Esophagus squamous epithelium (tissue), 5 donors: ENCODE measurements at places on chromosomes 5 and 9. TPM values are rescaled to one million over a fixed set of nuclear protein-coding genes. Genes with fewer than 3 reads are reported as not detected.

EFNA5 gene
- 17.9 TPM for total RNA-seq

ISOC1 gene
- total RNA-seq, result 42.2 TPM

GFI1B gene
- total RNA-seq, result not detected

IFNA13 gene
- not detected for total RNA-seq

ZNF169 gene
- total RNA-seq, result 8.6 TPM

LCN10 gene
- 3.8 TPM for total RNA-seq

CER1 gene
- not detected for total RNA-seq

PTGDS gene
- 7.7 TPM for total RNA-seq

PPIC gene
- total RNA-seq, result 54.1 TPM

DNA sequence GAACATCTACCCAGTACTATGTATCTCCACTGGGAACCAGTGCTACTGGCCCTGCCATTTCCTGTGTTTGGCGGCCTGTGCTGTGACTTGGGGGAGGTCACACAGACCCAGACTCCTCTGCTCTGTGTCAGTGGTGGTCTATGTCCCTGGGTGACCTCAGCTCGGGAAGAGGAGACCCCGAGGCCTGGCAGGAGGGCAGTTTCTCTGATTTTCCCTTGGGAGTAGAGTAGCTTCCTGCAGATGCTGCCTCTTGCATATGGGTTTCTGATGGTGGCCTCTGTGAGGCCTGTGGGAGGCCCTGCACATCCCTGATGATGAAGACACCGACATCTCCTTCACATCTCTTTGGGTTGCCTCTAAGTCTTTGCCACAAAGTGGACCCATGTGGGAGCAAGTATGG is 13.0 kb upstream of the SMIM32 start:
- H3K4me3 ChIP-seq, result no peak overlapping the region
- peaks cover 42% of the 10 kb centered on the region for H3K27me3 ChIP-seq
- DNase-seq, result no peak
- H3K36me3 ChIP-seq, result no peaks in the 10 kb centered on the region
- no peaks in the 10 kb centered on the region for H3K4me1 ChIP-seq
- H3K27ac ChIP-seq, result no peak overlapping the region

GRCh38 chr5:165630261-165630778 is 2124.9 kb downstream of the MAT2B start:
- no peak overlapping the region for H3K4me3 ChIP-seq
- H3K27me3 ChIP-seq, result no peaks in the 10 kb centered on the region
- no peak for DNase-seq
- H3K36me3 ChIP-seq, result no peaks in the 10 kb centered on the region
- H3K4me1 ChIP-seq, result no peaks in the 10 kb centered on the region

- no peaks in the 10 kb centered on the region for H3K27me3 ChIP-seq
- no peak overlapping the region for H3K4me3 ChIP-seq
- H3K36me3 ChIP-seq, result no peaks in the 10 kb centered on the region
- no peaks in the 10 kb centered on the region for H3K4me1 ChIP-seq
- H3K27ac ChIP-seq, result peak overlapping the region; percentile 61
Observed at GRCh38 chr9:96062031-96062430, 186.5 kb downstream of the ERCC6L2 start.

- H3K4me1 ChIP-seq, result peaks cover 5% of the 10 kb centered on the region
- no peaks in the 10 kb centered on the region for H3K36me3 ChIP-seq
- no peak for DNase-seq
- no peak overlapping the region for H3K4me3 ChIP-seq
Observed at GRCh38 chr5:158063052-158063451, 204.1 kb upstream of the CLINT1 start.

DNA sequence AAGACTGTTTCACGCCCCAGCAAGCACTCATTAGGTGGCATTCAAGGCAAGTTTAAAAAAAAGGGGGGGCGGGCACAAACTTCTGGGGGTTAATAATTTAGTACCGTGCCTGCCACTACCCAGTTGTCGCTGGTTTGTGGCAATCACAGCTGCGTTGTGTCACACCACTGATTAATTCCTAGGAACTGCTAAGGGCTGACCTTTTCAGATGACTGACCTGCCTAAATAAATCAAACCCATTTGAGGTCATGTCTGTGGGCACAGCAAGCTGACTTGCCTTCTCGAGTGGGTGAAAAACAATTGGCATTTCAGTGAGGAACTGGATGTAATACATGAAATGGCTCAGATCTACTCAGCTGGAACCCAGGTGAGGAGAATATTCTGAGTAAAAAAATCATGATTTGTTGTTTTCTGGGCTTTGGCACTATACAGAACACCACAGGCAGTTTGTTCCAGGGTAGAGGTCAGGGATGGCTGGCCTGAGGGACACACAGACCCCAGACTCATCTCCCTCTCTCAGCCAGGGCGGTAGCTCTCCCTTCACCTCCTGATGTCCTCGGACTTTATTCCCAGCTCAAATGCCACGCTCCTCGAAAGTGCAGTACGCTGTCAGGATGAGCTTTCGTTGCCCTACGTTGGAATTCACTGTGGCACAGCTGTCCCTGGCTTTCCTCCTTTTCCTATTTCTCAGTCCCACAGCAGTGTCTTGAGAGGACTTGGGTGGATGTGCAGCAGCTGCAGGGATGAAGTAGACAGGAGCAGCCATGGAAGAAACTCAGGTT is 15.5 kb upstream of the MGAT1 start:
- no peak overlapping the region for H3K4me3 ChIP-seq
- H3K27ac ChIP-seq, result peak overlapping the region; percentile 70
- H3K4me1 ChIP-seq, result peaks cover 32% of the 10 kb centered on the region
- H3K27me3 ChIP-seq, result no peaks in the 10 kb centered on the region
- no peaks in the 10 kb centered on the region for H3K36me3 ChIP-seq

DNA sequence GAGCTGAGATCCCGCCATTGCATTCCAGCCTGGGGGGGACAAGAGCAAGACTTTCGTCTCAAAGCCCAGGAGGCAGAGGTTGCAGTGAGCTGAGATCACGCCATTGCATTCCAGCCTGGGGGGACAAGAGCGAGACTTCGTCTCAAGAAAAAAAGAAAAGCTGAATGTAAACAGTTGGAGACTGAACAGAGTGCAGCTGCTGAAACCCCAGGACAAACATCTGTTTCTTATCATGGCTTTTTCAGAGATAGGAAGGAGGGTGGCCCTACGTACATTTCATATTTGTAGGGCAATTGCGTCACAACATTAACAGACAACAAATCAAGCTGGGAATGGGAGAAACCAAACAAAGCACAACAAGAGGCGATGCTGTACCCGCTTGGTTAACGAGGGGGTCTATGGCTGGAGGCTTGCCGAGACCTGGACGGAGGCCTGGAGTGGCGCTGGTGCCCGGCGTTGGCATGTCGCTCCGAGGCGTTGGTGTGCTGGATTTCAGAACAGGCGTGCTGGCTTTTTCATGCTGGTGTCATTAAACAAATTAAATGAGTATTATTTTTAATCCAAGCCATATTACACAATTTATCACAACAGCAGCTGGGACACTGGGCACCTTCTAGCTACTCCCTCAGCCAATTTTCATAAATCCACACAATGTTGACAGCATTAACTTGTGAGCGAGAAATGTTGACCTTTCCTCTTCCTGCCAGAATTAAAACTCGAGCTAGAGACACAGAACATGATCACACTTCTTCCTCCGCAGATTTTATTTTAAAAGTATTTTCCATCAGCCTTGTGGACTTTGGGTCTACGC is 76.1 kb downstream of the TLE1 start:
- H3K27me3 ChIP-seq, result no peaks in the 10 kb centered on the region
- H3K36me3 ChIP-seq, result no peaks in the 10 kb centered on the region
- H3K4me1 ChIP-seq, result peaks cover 12% of the 10 kb centered on the region

DNA sequence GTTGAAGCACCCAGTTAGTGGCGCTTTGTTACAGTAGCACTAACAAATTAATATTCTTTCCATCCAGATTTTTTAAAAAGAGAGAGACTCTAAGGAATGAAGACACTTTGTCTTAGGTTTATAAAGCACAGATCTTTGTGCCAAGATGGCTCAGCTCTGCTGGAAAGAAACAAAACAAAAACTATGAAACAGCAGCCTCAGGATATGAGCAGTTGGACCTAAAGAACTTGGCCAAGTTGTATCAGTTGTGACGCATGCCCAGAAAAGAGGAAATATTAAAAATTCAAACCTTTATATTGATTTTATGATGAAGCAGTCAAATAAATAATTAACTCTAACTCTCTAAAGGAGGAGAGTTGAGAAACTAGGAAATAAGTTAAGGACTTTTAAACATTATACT is 427.2 kb downstream of the SPOCK1 start:
- H3K4me1 ChIP-seq, result no peaks in the 10 kb centered on the region
- H3K36me3 ChIP-seq, result no peaks in the 10 kb centered on the region
- H3K4me3 ChIP-seq, result no peak overlapping the region
- no peak for DNase-seq
- no peaks in the 10 kb centered on the region for H3K27me3 ChIP-seq

DNA sequence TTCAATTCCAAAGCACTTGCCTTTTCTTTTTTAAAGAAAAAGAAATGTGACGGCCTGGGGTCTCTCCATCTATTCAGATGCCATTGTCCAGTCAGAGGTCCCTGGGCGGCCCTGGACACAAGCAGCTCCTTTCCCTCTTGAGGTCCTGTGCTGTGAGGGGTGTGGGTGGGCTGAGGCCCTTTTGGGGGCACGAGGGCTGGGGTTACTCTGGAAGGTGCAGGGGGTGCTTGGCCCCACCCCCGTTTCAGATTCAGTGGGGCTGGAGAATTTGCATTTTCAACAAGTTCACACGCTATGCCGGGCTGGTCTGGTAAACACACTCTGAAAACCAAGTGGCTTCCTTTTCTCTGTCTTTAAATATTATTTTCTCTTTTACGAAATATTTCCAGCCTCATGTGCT is 91.4 kb upstream of the PHYKPL start:
- H3K4me1 ChIP-seq, result peaks cover 4% of the 10 kb centered on the region
- H3K27me3 ChIP-seq, result no peaks in the 10 kb centered on the region
- no peak overlapping the region for H3K27ac ChIP-seq
- H3K4me3 ChIP-seq, result no peak overlapping the region
- DNase-seq, result no peak

DNA sequence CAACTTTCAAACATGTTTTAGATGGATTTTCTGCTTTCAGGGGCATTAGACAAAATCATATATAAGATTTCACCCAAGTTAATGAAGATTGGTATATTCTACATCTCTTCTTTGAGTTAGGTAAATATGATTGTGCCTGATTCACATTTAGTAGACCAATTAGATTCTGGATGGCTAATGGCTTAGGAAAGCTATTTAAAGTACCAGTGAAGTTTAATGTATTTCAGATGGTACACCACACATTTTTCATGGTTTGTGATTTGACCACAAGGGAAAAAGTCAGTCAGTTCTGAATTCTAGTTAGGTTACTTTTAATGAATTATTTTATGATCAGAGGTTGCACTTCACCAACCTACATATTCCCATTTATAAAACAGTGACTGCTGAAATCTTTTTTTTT is 409.7 kb downstream of the ADGRV1 start:
- no peak overlapping the region for H3K27ac ChIP-seq
- no peak overlapping the region for H3K4me3 ChIP-seq
- H3K27me3 ChIP-seq, result no peaks in the 10 kb centered on the region

DNA sequence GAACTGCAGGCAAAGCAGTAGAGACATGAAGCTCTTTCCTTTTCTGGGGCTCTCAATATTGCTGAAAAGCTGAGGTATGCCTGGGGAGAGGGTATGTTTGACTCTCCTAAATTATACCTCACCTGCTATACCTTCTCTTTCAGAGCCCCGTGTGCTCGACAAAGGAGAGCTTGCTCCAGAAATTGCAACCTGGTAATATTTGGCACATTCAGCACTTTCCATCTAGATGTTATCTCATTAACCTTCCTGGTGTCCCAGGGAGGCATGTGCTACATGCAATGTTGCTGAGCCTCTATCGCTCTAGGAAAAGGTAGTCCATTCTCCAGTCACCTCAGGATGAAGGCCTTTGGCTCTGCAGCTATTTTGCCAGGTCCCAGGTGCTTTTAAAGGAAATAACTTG is 78.5 kb upstream of the ZSWIM6 start:
- no peaks in the 10 kb centered on the region for H3K27me3 ChIP-seq
- H3K36me3 ChIP-seq, result no peaks in the 10 kb centered on the region
- no peaks in the 10 kb centered on the region for H3K4me1 ChIP-seq
- no peak for DNase-seq
- no peak overlapping the region for H3K27ac ChIP-seq
- no peak overlapping the region for H3K4me3 ChIP-seq

DNA sequence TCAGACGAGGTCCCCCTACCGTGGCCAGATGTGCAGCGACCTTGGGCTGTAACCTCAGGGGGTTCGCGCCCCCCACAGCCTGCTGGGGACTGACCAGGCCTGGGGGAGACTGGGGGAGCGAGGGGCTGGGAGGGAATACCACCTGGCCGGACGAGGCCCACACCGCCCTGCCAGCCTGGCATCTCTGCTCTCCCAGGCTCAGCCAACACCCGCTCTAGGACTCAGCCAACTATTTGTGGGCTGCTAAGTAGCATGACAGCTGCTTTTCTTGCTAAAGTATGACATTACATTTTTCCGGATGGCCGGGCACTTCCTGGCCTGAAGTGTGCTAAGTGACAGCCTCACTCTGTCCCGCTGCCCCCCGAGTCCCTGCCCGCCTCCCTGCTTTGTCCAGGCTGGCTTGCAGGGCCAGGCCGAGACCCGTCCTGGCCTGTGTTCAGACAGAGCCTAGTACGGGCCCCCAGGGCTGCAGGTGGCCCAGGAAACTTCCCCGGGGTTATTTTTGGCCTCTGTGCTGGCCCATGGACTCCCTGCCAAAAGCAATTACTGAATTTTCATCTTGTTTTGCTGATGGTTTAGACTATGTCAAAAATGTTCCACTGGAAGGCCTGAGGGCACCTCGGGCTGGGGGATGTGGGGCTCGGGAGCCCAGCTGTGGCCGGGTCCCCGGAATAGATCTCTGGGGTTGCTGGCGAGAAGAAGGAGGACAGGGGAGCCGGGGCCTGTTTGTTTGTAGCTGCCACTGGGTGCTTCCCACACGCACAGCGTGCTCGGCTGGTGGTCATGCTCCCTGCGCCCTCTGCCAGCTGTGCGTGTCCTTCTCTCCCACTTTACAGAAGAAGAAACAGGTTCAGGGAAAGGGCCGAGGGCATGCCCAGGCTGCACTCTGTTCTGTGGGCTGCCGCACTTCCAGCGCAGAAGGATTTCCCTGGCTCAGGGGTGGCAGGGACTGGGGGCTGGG is 13.4 kb upstream of the SLC2A6 start:
- H3K4me3 ChIP-seq, result no peak overlapping the region
- H3K27ac ChIP-seq, result peak overlapping the region; percentile 58
- no peaks in the 10 kb centered on the region for H3K27me3 ChIP-seq
- no peak for DNase-seq

- no peak for DNase-seq
- no peak overlapping the region for H3K4me3 ChIP-seq
- peaks cover 47% of the 10 kb centered on the region for H3K4me1 ChIP-seq
- H3K36me3 ChIP-seq, result no peaks in the 10 kb centered on the region
Observed at GRCh38 chr5:139388198-139388821, 1.4 kb downstream of the MZB1 start.
